ENCODE measurements at places on chromosomes 5 and 9.

DNA sequence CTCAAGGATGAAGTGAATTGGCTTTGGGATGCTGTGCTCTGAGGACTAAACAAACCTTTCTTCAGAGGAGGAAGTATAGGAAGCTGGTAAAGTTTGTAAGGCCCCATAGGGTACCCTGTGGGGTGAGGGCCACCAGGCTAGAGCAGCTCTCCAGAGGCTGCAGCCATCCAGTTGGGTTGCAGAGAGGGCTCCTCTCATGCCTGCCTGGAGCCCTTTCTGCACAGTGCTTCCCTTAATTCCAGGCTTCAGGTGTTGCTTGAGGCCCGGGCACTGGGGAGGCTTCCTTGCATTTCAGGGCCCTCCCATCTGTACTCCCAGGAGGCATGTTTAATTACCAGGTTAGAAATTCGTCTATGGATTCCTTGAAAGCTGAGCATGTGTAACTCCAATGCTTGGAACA is 95.3 kb upstream of the FSTL4 start:
- no peak for DNase-seq

- DNase-seq = no peak
These were observed 68.0 kb downstream of the FGF10 start for GRCh38 chr5:44321144-44321725.

- no peak for DNase-seq
These were observed 100.1 kb downstream of the PLPPR1 start for GRCh38 chr9:101128623-101129022.

DNA sequence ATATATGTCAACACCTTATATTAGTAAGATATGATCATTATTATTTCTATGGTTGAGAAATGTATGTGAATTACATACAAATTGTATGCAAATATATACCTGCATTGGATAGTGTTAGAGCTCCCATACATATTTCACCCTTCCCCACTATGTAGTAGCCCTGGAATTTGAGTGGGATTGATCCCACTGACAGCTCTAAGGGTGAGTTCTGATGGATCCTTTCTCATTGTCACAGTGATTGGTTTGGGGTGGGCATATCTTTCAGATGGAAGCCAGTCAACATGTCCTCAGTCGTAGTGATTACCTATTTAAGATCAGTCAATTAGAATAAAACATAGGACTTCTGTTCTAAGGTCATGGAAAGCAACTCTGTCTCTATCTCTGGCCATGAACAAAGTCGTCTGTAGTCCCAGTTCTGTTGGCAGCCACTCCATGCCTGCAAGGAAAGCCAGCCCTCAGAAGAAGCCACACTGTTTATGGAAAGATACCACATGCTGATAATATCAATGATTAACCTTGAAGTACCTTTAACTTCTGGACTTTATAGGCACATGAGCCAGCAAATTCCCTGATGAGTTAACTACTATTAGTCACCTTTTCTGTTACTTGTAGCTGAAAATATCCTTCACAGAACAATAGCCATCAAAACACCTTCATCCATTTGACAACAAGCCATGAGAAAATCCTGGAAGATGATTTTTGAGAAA is 5.1 kb upstream of the CCDC192 start:
- no peak for DNase-seq

DNA sequence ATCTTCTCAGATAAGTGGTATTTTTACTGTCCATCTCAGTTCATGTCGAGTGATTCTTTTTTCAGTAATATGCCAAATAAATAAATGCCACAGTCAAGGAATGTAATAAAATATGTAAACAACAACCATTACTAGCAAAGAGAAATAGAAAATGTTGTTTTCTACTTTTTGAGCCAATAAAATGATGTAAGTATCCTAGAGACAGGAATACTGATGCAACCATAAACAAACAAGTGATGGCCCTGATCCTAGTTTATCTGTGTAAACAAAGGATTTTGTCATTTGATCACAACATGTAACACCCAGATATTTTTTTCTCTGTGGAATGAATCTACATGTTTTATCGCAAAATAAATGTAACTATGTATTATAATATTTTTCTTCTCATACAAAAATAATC is 1852.8 kb downstream of the EFNA5 start:
- DNase-seq = no peak

DNA sequence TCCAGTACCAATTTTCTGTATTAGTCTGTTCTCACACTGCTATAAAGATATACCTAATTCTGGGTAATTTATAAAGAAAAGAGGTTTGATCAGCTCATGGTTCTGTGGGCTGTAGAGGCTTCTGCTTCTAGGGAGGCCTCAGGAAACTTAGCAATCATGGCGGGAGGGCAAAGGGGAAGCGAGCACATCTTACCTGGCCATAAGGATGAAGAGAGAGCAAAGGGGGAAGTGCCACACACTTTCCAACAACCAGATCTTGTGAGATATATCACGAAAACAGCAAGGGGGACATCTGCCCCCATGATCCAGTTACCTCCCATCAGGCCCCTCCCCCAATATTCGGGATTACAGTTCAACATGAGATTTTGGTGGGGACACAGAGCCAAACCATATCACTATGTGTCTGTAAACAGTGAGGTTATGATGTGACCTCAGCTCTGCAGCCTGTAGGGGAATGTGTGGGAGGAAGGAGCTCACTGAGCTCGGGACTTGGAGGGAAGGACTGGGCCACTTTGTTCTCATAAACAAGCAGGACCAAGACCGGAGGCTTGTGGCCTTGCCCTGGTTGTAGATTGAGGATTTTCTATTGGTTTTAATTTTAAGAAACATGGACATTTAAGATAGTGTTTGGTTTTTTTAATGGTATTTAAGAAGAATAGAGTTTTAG is 85.2 kb downstream of the EHMT1 start:
- DNase-seq = no peak

- no peak for DNase-seq
These were observed 220.2 kb upstream of the DMRT1 start for GRCh38 chr9:621201-621855.

- no peak for DNase-seq
These were observed 10.3 kb upstream of the CRHBP start for GRCh38 chr5:76942581-76942980.

- DNase-seq = no peak
These were observed 72.6 kb upstream of the GALNT10 start for GRCh38 chr5:154117930-154118329.

GRCh38 chr9:88692827-88693226 is 157.8 kb downstream of the NXNL2 start:
- DNase-seq = no peak

GRCh38 chr5:139745800-139746690 is 49.6 kb upstream of the PSD2 start:
- DNase-seq = peak; percentile 65

- DNase-seq = no peak
These were observed 74.2 kb downstream of the ADGRV1 start for GRCh38 chr5:90632791-90633190.

DNA sequence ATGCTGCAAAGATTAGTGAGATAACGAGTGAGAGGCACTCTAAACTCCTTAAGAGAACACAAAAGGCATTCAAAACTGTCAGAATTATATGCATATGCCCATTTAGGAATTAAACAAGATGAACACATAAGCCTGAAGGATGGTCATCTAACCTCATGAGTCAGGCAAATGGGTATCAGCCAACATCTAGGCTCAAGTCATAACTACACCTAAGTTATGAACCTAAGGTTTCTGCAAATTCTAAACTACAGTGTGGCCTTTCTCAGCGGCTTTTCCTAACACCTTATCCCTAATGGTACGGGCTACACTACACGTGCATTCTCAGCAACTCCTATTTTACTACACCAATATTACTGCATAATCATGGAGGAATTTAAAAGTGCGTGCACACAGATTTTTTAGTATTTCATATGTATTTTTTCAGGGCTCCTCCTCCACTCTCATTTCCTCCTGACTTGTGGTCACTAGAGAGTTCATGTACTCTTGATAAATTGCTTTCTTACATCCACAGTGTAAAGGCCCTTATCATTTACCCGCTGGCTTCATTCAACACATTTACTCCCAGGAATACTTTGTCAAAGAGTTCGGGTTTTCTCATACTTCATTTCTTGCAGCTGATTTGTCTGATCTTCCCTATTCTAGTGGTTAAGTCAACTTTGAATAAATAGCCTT is 316.5 kb downstream of the BNC2 start:
- DNase-seq = no peak

GRCh38 chr9:72589667-72590521 is 68.5 kb downstream of the TMC1 start:
- no peak for DNase-seq

GRCh38 chr5:178440181-178440580 is 150.0 kb downstream of the COL23A1 start:
- no peak for DNase-seq

GRCh38 chr5:77844373-77844622 is 68.2 kb upstream of the TBCA start:
- DNase-seq = peak; percentile 10

DNA sequence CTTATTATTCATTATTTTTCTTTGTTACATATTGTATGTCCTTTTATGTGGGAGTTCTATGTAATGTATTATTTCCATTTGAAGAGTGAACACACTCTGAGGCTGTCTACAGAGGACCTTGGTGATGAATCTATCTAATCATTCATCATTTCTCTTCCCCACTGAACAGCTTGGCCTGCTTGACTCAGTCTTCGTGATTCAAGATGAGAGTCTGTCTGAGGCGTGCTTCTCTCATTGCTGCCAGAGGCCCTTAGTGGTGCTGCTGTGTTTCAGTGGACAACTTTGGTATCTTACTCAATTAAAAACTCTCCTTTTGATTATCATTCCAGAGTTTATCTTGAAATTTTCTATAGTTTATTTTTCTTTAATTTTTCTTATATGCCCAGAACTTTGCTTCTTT is 318.1 kb upstream of the DAB2 start:
- no peak for DNase-seq

- no peak for DNase-seq
These were observed 30.6 kb downstream of the CPLX2 start for GRCh38 chr5:175902026-175902425.

DNA sequence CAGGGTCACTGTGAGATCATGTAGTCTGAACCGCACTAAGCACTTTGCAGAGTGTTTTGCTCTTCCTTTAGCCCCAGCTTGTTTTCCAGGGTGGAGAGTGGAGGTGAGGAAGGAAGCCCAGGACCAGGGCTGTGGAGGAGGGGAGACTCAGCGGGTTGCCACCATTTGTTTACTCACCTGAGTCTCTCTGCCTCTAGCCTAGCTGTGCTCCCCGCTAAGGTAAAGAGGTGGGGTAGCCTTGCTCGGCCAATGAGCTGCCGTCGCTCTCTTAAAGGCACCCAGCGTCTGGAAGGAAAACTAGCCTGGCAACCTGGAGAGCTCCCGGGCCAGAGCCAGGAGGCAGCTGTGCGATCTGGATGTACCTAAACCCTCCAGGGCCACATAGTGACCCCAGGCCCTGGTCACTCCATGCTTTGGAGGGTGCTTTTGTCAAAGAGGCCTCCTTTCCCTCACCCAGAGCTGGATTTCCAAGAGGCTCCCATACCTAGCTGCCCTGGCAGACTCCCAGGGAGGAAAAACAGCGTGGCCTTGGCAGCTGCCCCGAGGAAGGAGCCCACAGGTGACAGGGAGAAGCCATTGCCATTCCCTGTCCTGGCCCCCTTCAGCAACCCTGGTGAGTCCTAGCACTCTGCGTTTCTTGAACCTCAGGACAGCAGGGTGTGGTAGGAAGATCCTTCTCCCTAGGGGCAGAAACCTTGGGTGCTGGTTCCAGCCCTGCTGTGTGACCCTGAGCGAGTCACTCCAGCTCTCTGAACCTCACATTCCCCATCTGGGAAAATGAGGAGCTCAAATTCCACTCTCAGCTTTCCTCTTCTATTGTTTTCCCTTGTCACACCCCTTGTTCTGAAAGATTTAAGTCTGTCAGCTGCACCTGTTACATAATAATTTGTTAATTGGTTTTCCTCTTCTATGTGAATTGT is 42.4 kb upstream of the LARP1 start:
- DNase-seq = peak; percentile 92

- peak; percentile 98 for DNase-seq
These were observed 1.9 kb upstream of the SQSTM1 start for GRCh38 chr5:179818746-179819295.

GRCh38 chr9:107340920-107341632 is 58.0 kb downstream of the RAD23B start:
- DNase-seq = peak; percentile 86

All from body of pancreas (tissue), 4 donors.